ENCODE measurements at places on chromosomes 13 and 19.

GRCh38 chr19:35845215-35846037 lies 6.9 kb downstream of the NPHS1 start:
- DNase-seq = no peak

GRCh38 chr13:49298903-49299605 lies 51.3 kb downstream of the CDADC1 start:
- DNase-seq = no peak

DNA sequence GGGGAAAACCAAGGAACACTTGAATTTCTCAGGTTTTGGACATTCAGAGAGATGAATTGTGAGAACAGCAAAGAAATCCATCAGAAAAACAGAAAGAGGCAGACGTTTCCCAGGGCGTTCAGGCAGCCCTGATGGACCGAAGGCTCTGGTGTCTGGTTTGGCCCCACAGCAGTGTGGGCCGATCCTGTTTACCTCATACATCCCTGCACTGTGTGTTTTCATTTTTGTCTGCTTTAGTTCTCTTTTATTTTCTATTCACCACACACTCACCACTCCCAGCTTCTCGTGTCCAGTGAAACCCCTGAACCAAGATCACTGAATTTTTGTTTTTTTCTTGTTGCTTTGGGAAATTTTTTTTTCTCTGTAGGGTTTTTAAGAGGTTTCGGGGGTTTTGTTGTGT lies 11.9 kb upstream of the WDR18 start:
- no peak for DNase-seq

DNA sequence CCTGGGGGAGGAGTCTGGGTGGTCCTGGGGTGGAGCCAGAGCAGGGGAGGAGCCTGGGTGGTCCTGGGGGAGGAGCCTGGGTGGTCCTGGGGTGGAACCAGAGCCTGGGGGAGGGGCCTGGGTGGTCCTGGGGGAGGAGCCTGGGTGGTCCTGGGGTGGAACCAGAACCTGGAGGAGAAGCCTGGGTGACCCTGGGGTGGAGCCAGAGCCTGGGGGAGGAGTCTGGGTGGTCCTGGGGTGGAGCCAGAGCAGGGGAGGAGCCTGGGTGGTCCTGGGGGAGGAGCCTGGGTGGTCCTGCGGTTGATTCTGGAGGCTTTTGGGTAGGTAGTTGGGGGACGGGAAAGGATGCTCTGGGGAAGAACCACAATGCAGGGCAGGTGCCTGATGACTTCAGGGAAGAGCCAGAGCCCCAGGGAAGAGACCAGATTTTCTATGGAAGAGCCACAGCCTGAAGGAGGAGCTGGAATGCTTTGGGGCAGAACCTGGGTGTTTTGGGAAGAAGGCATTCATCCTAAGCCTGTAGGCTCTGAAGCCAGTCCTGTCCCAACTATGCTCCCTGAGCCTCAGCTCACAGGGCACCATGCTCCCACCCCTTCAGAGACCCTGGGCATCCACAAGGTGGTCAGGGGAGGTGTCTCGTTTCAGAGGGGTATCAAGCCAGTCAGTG lies 15.0 kb downstream of the MRPS12 start:
- no peak for DNase-seq

GRCh38 chr19:784541-784940 lies 12.7 kb upstream of the PTBP1 start:
- no peak for DNase-seq

DNA sequence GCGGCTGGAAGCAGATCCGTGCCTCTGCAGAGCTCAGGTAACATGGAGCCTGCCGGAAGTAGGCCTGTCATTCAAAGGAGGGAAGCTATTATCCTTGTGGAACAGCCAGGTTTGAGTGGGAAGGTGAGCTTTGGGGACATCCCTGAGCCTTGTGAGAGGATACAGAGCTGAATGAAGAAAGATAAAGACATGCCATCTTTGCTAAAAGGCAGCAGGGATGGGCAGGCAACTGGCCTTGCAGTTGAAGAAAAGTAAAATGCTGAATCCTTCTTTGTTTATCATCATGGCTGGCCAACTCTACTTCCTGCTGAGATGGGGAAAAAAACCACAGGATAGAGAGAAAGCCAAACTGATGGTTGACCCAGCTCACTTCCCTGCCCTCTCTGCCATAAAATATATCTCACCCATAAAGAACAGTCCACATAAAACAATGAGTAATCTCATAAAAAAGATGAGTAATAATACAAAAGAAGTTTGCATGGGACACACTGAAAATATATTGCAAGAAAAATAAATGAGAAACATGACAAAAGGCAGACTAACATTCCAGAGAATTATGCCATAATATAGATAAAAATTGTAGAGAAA lies 226.3 kb downstream of the DLEU7 start:
- DNase-seq = no peak

GRCh38 chr13:95137096-95137495 lies 164.2 kb downstream of the ABCC4 start:
- no peak for DNase-seq

DNA sequence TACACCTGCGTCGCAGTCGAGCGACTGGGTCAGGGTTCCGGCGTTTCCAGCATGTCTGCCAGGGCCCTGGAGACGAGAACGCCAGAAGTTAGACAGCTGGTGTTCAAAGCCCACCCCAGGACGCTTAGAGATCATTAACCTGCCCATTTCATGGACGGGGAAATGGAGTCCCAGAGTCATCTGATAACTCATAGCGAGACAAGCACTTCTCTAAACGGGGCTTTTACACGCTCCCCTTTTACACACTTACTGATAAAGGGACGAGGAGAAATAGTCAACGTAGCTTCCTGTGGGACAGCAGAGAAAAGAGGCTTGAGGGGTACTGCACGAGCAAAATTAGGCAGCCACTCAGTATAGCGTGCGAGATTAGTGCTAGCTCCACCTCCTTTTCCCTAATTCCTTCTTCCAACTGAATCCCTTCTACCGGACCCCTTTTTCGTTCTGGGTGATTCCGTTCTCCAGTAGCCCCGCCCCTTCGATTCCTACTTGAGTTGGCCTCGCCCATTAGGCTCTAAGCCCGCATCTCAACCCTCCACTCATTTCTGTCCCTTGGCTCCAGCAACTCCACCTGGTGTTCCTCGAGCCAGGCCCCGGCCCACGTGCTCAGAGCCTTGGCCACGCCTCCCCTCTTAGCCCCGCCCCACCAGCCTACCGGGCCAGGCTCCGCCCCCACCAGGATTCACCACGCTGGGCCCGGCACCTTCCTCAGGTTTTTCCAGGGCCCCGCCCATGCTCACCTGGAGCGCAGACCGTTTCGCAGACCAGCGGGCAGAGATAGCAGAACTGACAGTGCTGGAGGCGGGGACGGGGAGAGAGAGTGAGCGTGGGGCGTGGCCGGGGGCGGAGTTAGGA lies 3.7 kb downstream of the HRC start:
- no peak for DNase-seq

DNA sequence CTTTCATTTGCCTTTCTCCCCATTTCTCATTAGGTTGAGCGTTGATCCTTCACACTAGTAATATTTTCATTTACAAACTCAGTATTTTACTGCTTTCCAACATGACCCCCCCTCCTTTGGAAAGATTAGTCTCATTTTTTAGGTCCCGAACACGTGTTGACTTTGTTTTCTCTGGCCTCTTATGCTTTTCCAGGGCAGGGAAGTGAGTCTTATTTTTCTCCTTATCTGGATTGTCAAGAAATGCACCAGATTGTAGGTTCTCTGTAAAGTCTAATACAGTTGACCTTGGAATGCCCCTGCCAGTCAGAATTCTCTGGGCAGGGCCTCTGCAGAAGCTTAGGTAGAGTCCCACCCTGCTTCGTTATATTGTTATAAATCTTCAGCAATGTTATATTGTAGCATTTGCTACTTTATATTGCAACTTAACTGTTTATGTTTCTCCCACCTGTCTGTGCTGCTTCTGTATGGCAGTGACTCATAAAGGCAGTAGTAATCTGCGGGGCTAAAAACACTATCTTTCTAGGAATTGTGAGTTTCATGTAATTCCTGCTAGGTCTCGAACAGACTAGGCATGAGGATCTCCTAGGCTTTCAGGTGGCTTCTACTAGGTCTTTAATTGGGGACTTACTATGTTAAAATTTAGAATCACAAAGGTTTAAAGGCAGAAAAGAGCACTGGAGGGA lies 2.0 kb downstream of the TDRD3 start:
- DNase-seq = no peak

DNA sequence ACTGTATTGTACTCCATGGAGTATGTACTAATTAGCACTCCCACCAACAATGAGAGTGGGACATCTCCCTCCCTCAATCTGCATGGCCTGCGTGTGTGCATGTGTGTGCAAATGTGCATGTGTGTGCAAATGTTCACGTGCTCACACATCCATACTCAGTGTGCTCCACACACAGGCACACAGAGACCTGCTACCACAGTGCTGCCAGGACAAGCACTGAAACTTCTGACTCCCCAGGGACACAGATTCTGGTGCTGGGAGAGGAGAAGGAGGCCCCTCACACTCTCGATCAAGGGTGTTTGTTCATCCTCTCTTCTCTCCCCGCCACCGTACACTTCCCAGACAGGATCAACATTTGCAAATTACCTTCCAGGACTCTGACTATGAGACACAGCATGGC lies 37.8 kb upstream of the ZNF507 start:
- DNase-seq = no peak

DNA sequence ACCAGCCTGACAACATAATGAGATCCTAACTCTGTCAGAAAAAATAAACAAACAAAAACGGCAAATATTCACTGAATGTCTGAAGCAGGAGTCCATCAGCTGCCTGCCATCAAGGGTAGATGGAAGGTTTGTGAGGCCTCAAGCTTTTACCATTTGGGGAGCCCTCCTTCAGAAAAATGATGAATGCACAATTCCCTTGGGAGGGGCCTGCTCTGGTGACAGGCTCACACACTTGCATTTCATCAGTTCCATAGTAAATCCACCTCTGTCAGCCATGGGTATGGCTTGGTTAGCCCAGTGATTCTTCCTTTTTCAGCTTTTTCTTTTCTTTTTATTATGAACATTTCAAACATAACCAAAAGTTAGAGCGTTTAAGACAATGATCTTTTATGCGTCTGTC lies 26.3 kb upstream of the KATNAL1 start:
- no peak for DNase-seq

DNA sequence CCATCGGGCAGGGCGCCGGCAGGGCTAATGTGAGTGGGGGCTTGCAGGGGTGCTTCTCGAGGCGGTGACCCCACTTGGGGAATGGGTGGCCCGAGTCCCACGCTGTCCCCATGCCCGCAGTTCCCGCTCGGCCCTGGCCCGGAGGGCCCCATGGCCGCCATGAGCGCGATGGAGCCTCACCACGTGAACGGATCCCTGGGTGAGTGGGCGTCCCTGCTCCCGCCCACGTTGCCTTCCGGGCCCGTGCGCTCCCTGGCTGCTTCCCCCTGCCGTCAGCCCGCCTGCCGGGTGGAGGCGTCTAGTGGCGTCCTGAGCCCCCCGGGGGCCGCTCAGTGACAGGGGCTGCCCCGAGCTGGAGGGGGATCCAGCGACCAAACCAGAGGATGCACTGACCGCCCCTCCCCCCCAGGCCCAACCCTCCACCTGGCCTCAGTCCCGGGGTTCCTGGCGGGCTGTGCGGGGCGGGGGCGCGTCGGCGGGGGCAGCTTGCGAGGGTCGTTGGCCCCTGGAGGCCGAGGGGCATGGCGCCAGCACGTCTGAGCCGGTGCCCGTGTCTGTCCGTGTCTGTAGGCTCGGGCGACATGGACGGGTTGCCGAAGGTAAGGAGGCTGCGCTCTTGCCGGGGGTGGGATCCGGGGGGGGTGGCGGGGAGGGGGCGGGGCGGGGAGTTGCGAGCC lies 4.8 kb downstream of the ISYNA1 start:
- no peak for DNase-seq

- no peak for DNase-seq
Observed at GRCh38 chr13:76552041-76552772, 334.0 kb downstream of the KCTD12 start.

- DNase-seq = no peak
Observed at GRCh38 chr13:111893607-111894443, 173.1 kb upstream of the SOX1 start.

- no peak for DNase-seq
Observed at GRCh38 chr19:43798546-43799409, 3.5 kb downstream of the LYPD5 start.

- DNase-seq = no peak
Observed at GRCh38 chr13:22176968-22177520, 506.2 kb downstream of the FGF9 start.

DNA sequence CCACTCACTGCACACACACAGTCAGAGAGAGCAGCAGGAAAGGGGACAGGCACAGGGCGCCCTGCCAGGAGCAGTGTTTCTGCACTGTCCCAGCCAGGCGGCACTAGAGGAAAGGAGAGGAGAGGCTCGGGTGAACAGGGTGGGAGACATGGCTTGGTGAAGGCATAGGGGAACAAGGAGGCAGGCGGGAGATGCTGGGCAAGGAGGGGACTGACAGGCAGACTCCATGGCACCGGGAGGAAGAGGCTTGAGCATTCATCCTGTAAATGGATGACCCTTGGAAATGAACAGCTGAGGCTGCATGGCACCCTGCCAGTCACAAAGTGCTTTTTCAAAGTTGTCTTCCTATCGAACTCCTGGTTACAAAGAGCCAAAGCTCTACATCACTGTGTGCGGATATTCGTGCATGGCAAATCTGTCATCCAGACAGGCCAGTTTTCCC lies 22.4 kb downstream of the MED26 start:
- no peak for DNase-seq

GRCh38 chr13:50400035-50400726 lies 384.9 kb downstream of the KCNRG start:
- no peak for DNase-seq

- no peak for DNase-seq
Observed at GRCh38 chr13:95267662-95268342, 33.4 kb downstream of the ABCC4 start.

DNA sequence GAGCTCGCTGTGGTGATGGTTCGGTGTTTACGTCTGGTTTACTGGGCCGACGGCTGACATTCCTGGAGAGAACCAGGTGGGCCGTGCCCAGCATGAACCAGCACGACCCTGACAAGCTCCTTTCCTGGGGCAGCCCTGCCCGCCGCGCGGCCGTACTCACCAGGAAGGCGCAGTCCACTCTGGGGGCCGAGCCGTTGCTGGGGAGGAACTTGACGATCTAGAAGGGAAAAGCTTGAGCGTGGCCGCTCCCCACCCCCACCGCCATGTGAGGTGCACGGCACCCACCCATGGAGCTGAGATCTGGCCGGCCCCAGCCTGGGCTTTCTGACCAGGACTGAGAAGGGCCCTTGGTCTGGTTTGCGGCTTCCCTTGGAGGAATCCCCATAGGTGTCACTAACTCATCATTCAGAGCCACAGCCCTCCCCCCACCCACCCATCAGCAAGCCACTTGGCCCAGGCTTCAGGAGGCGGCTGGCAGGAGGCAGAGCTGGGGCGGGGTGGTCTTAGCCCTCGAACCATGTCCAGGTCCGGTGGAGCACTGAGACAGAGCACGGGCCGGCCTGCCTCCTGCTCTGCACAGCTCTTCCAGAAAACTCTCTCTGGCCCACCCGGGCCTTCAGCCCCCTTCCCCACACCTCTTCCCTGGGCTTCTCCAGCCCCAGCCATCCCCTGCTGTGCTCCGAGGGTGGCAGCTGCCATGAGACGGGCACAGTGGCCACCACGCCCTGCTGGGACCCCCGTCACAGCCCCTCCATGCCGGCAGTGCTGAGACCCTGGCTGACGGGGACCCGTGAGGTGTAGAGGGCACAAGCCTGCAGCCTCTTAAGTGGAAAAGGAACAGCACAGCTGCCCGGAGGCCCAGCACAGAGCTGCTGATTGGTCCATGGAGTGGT lies 6.2 kb downstream of the ATP4B start:
- no peak for DNase-seq

GRCh38 chr13:113647351-113648215 lies 10.4 kb downstream of the ATP4B start:
- no peak for DNase-seq

GRCh38 chr13:40064154-40065097 lies 409.0 kb downstream of the COG6 start:
- DNase-seq = no peak
